ENCODE measurements at places on chromosomes 12 and 14. TPM values are rescaled to one million over a fixed set of nuclear protein-coding genes. Genes with fewer than 3 reads are reported as not detected.

Gene RILPL1
- 2.9 TPM for total RNA-seq

Gene NKX2-1
- total RNA-seq: not detected

Gene LTB4R
- 11.6 TPM for total RNA-seq

Gene GNB3
- total RNA-seq: 1.1 TPM

Gene SDSL
- not detected for total RNA-seq

Gene CIDEB
- 12.1 TPM for total RNA-seq

Gene ERBB3
- total RNA-seq: 0.98 TPM

Gene M6PR
- total RNA-seq: 199 TPM

Gene FOXG1
- total RNA-seq: not detected

Gene C14orf132
- total RNA-seq: 1.6 TPM

Gene ITGA7
- total RNA-seq: 4.8 TPM

Gene PTPRO
- total RNA-seq: 0.63 TPM

Gene TAS2R46
- 1.3 TPM for total RNA-seq

Gene NELL2
- 106 TPM for total RNA-seq

Gene KCNH5
- not detected for total RNA-seq

Gene A2ML1
- total RNA-seq: not detected

Gene KRT73
- 0.20 TPM for total RNA-seq

Gene GYS2
- not detected for total RNA-seq

Gene RNASE4
- 1.1 TPM for total RNA-seq

Gene LTA4H
- total RNA-seq: 112 TPM

Gene MIP
- total RNA-seq: not detected

Gene USP44
- total RNA-seq: 15.5 TPM

Gene BDKRB2
- total RNA-seq: not detected

Gene ACVRL1
- not detected for total RNA-seq

Gene OVCH1
- not detected for total RNA-seq

Data from activated CD8-positive, alpha-beta T cell treated with anti-CD3 and anti-CD28 coated beads for 36 hours (primary cell).